Skeletal muscle cell (primary cell): ENCODE measurements at places on chromosomes 11 and 22.

GRCh38 chr11:13339195-13340153, 61.9 kb downstream of the BMAL1 start:
- DNase-seq: peak; percentile 95

DNA sequence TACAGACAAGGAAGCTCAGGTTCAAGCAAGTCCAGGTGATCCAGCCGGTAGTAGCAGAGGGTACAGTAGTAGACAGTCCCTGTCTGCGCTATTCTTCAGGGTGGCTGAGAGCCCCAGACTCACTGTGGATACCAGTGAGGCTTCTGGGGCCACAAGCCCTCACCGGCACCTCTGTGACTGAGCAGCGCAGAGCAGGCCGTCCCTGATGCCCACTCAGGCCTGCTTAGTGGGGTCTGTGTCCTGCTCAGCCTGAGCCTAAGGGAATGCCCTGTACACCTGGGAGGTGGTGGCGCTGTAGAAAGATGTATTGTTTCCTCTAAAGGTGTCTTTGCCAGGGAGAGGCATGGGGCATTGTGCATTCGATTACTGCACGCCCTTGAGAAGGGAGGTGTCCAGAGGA, 143.8 kb downstream of the CACNA1I start:
- DNase-seq: no peak

DNA sequence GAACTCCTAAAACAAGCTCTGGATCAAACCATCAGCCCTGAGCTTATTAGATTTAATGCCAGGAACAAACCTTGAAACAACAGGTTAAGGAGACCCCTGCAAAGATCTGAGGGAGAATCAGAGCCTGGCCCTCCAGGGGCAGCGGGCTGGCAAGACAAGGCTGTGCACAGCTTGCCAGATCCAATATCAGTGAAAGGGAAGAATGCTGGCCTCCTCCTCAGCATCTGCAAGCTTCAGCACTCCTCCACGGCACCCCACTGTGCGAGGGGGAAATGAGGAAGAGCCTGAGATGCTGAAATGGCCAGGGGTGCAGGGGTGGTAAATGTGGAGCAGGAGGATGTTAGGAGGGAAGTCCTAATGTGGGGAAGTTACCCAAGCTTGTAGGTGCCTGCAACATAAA, 167.0 kb downstream of the TENM4 start:
- DNase-seq: no peak

DNA sequence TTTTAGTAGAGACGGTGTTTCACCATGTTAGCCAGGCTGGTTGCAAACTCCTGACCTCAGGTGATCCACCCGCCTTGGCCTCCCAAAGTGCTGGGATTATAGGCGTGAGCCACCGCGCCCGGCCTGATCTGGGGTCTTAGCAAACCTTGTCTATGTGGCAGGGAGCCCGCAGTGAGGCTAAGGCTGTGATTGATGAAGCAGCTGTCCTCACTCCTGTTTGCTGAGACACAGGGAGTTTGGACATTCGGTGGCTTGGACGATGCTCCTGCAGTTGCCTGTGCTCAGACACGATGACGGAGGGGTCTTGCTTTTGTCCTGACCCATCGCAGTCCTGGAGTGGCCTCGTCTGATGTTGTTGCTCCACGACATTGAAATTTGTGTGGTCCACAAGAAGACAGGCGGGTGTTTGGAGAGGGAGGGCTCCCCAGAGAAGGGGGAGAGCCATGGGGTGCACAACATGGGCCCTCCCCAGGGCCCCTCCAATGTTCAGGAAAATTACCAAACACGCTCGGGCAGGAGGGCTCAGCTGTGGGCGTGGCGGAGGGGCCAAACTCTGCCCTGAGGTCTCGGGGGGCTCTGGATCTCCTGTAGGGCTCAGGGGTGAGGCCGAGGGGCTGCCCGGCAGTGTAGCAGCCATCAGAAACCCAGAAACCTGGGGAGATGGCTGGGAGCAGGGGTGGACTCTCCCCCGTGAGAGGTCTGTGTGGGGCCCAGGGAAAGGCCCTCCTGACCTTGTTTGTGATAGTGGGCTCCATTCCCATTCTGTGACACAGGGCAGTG, 41.8 kb upstream of the PRR5 start:
- no peak for DNase-seq

DNA sequence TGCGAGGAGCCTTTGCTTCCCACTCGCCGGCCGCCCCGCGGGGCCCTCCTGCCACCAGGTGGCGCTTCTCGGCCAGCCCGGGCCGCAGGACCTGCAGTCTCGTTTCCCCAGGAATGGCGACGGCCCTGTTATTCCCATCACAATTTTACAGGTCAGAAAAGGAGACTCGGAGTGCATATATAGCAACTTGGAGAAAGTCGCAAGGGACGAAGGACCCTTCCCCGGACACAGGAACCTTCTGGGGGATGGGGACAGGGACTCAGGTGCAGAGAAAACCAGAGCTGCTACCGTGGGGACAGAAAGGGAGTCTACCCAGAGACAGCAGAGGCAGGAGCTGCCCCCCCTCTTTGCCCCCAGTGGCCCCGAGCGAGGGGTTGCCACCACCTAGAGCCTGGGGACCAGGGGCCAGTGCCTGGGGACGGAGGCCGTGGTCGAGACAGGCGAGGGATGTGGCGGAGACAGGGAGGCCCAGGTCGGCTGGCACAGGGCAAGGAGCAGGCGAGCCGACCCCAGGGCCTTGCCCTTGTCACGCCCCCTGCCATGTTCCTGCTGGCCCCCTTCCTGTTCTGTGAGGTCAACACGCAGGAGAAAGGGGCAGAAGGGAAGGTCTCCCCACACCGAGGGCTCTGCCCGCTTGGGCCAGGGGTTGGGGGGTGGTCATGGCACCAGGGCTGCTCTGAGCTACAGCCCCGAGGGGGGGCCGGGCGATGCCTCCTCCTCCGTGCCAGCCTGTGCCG, 3.5 kb upstream of the KRTAP5-6 start:
- peak; percentile 9 for DNase-seq

DNA sequence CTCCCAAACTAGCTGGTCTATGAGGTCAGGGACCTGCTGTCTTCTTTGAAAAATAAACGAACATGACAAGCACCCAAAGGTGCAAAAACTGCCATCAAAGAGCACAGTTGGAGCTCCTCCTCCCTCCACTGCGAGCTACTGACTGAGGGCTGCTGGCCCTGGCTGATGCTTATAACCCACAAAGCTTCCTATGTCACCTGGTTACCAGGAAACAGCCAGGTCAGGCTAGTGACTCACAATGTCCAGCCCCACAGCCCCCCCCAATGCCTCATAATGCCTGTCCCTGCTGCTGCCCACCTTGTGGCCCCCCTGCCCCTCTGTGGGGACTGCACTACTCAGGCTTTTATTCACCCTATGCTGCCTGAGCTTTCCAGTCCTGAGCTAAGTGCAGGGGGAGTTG, at the start of gene DRICH1:
TSS of gene DRICH1 (minus strand) at position 144 of the 400 bp plus-strand sequence. CDS start 298 bp downstream, outside the sequence.
- DNase-seq: no peak

DNA sequence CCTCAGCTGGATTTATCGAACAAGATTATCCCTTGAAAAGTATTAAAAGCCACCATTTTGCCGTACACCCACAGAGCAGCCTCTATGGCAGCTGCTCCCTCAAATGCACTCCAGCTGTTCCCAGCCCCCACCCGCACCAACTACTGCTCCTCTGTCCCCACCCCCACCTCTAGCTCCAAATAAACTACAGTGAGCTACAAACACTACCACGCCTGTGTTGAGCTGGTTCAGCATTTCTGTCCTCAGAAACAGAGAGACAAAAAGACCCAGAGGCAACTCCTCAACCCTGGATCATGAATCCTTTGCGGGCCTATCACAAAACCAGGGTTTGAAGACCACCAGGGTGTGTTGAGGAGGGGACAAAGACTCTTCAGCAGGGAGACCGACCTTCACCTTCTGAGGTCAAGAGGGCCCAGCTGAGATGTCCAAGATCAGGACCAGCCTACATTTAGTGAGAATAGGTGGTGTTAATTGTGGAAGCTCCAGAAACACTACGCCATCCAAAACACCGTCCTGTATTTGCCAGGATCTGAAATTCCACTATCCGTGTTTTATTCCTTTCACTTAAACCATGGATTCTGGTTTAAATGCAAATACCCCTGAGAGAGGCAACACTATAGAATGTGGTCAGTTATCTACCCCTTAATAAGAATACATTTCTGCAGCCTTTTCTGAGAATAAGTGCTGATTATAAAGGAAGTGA, 195.9 kb downstream of the DSCAML1 start:
- no peak for DNase-seq

- no peak for DNase-seq
Observed at GRCh38 chr11:129528296-129528695, 152.6 kb downstream of the BARX2 start.

- DNase-seq: no peak
Observed at GRCh38 chr11:12292766-12293165, 84.6 kb upstream of the PARVA start.

DNA sequence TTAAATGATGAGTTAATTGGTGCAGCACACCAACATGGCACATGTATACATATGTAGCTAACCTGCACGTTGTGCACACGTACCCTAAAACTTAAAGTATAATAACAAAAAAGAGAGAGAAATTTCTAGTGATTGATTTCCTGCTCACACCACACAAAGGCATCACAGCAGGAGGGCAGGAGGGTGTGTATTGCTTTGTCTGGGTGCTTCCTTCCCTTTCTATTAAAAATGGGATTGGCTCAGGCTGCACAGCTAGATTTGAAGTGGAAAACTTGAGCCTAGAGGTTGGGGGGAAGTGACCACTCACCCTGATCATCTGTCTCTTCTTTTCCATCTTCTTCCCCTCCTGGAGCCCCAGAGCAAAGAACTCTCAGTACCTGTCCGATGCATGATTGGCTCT, 944 bp upstream of the SCGB1D2 start:
- no peak for DNase-seq

DNA sequence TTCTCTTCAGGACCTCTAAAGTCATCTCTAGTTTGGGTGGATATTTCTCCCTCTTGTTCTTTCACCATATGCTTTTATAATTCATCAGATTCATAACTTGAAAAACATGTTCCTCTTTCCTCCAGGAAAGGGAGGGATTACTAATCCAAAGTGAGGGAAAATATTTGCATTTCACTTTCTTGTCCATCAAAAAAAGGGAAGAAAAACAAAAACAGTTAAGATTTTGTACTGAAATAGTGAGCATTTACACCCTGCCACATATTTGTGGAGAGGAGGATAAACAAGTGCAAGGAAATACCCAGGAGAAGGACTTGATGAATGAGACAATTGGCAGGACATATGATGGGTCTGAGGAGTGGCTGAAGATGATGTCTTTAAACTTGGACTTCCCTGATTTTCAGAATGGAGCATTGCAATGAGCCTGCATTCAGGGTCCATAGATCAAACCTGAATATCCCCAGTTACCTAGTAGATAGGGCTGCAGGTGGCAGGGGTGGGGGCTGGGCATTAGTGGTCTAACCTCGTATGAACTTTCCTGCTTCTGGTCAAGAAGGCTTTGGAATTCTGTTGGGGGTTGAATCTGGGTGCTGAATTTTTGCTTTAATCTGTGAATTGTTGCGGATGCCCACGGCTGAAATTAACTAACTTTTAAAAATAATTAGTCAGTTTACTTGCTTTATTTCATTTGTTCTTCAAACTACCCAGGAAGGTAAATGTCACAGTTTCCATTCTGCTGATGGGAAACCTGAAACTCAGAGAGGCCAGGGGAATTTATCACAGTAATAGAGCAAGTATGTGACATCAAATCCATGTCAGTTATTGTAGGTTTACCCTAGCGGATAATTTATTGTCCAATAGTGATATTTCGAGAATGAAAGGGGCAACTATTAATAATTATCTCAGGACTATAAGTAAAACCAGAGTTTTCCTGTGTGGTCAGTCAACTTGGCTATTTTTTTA, 36.9 kb upstream of the TMEM123 start:
- DNase-seq: no peak

DNA sequence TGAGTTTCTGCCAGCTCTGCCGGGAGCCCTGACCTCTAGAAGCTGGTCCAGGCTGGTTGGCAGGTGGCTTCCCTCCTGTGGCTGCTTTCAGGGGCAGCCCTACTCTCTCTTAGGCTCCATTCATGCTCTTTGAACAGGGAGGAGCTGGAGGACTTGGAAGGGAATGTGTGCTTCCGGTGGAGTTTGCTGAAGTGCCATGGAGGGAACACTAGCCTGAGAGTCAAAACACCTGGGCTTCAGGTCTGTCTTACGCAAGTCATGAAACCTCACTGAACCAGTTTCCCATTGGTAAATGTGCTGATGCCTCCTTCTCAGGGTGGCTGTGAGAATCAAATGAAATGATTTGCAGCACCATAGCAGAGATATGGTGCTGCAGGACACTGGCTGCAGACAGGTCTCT, 224.5 kb downstream of the KIRREL3 start:
- DNase-seq: no peak

DNA sequence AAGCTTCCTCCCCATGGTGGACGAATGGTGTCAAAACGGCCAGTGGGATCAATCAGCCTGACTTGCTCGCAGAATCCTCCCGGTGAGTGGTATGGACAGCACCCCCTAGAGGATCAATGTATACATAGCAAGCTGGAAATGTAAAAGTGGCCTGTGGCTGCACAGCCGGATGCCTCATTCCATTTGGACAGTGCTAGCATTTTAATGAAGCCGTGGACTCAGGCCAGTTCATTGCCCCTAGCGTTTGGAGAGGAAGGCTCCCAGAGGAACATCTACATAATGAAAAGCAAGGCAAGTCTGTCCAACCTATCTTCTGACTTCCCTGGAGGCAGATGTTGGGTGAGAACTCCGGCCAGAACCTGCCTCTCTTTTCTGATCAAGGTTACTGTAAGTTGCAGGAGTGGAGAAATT, 942.3 kb downstream of the NTM start:
- no peak for DNase-seq

GRCh38 chr11:17157761-17158160, 50.0 kb downstream of the PIK3C2A start:
- no peak for DNase-seq

DNA sequence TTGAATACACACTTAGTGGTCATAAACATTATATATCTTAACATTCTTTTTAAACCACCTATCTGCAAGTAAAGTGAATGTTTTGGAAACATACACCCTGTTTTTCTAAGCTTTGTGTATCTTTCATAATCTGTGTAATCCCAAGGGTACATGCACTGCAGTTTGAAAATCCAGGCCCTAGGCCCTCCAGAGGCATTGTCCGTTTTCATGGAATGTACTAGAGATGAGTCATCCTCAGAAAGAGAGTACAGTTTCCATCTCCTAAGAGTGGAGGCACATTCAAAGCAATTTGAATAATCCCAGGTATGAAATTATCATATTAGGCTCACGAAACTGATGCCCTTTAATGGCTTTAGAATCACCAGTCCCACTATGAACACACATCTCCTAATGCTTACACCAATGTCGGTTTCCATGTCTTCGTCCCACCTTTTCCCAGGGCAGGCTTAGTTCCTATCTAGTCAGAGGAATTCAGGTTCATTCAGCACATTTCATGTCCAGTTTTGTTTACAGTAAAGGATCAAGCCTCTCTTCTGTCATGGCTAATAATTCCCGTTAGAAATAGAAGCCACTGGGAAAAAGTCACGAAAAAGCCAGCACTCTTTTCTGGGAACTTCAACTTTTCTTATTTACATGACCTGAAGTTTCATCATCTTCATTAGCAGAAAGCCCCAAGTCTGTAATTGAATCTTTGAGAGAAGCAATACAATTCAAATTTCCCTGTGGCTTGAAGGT, 39.5 kb upstream of the CD44 start:
- peak; percentile 81 for DNase-seq

- DNase-seq: no peak
Observed at GRCh38 chr11:118663381-118663780, 16.1 kb downstream of the TREH start.
